Activated T-helper 1 cell treated with Interleukin-2 at 50 U/mL for 16 hours (primary cell): ENCODE measurements at places on chromosomes 1 and 21.

DNA sequence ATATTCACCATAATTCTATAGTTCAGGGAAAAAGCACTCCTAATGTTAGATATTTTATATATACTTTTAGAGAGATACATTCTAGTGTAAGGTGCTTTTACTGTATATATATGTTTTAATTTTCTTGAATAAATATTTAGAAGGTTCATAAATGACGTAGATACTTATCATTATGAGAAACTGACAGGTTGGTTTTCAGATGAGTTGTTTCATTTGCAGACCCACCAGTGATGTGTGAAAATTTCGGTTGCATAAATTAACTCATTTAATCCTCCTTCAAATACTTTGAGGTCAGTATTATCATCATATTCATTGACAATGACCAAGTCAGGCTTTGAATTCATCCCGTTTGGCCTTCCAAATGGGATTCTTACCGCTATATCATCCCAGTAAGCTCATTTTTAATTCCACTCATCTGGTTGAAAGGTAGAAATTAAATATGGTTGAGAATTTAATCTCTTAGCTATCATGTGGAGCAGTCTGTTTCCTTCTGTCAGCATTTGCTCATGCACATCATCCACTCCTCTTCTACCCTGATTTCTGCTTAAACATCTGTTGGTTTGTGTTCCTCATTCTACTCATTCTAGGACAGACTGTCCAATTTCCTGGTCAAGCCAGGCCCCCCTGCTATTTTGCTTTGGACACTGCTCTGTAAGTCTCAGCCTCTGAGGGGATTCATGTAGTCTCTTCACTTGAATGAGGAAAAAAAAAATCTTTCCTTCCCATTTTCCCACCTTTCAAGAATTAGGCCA lies 1156.6 kb downstream of the PLA2G4A start:
- no peak for DNase-seq

GRCh38 chr1:46689897-46690296 lies 18.2 kb downstream of the TEX38 start:
- DNase-seq, result no peak

DNA sequence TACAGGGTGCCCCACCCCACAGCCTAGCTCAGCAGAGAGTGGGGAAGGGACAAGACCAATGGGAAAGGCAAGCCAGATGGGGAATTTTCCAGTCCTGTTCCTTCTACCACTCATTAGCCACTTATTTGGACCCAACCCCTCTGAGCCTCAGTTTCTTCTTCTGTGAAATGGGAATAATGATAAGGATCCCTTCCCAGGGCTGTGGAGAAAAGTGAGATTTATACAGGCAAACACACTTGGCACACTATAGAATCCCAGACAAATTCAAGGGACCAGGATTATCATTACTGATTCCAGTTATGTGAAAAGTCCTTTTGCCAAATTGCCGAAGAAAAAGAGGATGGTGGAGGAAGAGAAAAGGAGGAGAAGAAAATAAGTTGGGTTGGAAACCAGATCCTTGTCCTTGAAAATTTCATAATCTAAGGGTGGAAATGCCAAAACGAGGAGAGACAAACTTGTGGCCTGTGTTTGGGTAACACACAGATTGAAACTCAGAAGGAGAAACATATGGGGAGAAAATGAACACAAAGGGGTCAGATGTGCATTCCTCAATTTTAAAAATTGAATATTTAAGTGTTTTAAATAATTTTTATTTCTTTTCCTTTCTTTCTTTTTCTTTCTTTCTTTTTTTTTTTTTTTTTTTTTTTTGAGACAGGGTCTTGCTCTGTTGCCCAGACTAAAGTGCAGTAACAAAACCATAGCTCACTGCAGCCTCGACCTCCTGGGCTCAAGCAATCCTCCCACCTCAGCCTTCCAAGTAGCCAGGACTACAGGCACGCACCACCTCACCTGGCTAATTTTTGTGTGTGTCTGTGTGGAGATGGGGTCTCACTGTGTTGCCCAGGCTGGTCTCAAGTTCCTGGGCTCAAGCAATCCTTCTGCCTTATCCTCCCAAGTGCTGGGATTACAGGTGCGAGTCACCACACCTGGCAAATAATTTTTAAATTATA lies 9.6 kb downstream of the CAPN2 start:
- no peak for DNase-seq

- DNase-seq, result no peak
Observed at GRCh38 chr1:242083742-242084141, 84.8 kb upstream of the MAP1LC3C start.

- DNase-seq, result no peak
Observed at GRCh38 chr1:216346526-216346925, 76.7 kb downstream of the USH2A start.

DNA sequence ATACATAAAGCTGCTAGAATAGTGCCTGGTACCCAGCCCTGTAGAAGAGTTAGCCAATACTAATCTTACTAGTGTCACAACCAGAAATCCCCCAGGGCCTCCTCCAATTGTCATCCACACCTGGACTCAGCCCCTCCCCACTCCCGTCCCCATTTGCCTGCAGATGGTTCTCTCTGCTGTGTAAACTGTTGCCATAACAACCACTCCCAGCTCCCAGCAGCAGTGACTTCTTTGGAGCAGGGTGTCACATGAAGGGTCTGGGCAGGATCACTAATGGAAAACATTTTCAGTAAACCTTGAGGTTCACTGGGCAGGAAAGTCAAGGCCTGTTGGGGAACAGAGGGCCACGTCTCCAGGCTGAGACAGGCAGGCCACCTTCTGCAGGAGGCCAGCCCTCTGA lies 126.0 kb upstream of the IPO9 start:
- DNase-seq, result no peak

DNA sequence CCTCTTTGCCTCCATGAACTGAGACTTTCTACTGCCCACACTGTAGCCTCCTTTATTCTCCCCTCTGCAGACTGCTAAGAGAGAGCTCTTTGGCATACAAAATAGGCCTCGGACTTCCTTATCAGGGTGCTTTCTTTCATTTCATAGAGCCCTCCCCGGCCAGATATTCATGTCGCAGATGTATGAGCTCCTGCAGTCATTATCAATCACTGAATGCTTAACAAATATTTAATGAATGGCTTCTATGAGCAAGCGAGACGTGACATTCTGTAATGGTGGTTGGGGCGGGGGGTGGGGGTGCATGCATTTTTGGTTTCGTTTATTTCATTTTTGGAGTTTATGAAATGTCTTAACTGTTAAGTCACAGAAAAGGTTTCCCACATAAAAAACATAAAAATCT lies 344.8 kb upstream of the KAZN start:
- no peak for DNase-seq

GRCh38 chr1:228288536-228289238 lies 80.8 kb downstream of the OBSCN start:
- DNase-seq, result no peak

DNA sequence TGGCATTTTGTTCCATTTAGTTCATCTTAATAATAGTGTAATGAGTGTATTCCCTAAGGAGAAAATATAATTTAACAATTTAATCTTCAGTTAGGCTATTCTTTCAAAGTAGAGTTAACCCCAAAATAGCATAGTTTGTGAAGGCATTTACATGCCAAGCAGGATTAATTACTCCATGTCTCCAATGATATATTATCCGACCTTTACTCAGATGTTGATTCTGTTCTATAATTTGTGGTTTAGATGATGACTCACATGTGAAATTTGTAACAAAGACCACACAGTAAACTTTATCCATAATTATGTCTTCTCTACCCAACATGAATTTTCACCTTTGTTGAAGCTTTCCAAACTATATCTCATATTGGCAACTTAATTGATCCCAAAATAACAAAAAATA lies 2065.2 kb downstream of the MRPL39 start:
- no peak for DNase-seq
